ENCODE measurements at places on chromosomes 16 and 17. TPM values are rescaled to one million over a fixed set of nuclear protein-coding genes. Genes with fewer than 3 reads are reported as not detected.

SOST gene
- total RNA-seq, result not detected

ZG16B gene
- not detected for total RNA-seq

HOXB13 gene
- not detected for total RNA-seq

DNA sequence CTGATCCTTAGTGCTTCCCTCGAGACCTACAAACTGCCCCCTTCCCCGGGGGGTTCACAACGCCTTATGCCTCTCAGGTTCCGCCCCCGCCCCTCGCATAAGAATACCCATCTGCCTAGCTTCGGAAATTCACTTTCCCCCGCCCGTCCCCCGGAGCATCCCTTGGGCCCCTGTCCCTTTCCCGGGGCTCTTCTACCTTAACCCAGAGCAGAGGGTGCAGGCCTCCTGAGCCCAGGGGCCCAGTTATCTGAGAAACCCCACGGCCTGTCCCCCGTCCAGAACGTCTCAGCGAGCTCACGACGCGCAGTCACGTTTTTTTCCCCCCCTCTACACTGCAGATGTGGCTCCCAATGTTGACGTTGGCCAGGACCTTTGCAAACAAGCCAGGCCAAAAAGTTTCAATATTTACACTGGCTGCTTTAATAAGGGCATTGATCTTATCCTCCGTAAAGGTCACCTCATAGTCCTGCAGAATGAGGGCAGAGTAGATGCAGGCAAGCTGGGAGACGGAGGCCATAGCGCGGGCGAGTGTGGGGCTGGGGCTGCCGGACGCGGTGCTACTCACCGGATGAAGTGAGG is 1.4 kb upstream of the NBR1 start:
- H3K4me3 ChIP-seq, result peak overlapping the region; percentile 83
- no peaks in the 10 kb centered on the region for H3K27me3 ChIP-seq
- peak overlapping the region; percentile 97 for H3K27ac ChIP-seq

DNA sequence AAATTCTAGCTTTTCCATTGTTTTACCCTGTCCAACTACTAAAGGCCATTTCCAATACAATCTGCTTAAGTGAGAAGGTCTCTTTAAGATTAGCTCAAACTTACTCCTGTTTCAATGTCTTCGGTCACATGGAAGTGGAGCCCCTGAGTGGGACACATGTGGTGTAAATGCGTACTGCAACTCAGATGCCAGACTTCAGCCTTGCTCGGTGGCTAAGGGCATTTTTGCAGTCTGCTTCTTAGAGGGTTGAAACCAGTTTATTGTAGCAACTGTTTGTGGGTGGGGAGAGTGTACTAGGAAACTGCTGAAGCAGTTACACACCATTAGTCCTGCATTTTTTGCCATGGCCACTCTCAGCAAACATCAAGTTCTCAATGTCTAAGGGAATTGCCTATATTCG is 140.6 kb downstream of the PARN start:
- peaks cover 31% of the 10 kb centered on the region for H3K4me1 ChIP-seq
- no peaks in the 10 kb centered on the region for H3K27me3 ChIP-seq
- H3K4me3 ChIP-seq, result no peak overlapping the region
- H3K36me3 ChIP-seq, result no peaks in the 10 kb centered on the region

GRCh38 chr17:82648742-82649331 is 593 bp upstream of the WDR45B start:
- peak; percentile 52 for DNase-seq
- no peaks in the 10 kb centered on the region for H3K27me3 ChIP-seq
- peaks cover 2% of the 10 kb centered on the region for H3K36me3 ChIP-seq
- H3K27ac ChIP-seq, result peak overlapping the region; percentile 56
